ENCODE measurements at places on chromosomes 5 and 9. TPM values are rescaled to one million over a fixed set of nuclear protein-coding genes. Genes with fewer than 3 reads are reported as not detected.

The SLC4A9 gene
- total RNA-seq, result 0.13 TPM

DNA sequence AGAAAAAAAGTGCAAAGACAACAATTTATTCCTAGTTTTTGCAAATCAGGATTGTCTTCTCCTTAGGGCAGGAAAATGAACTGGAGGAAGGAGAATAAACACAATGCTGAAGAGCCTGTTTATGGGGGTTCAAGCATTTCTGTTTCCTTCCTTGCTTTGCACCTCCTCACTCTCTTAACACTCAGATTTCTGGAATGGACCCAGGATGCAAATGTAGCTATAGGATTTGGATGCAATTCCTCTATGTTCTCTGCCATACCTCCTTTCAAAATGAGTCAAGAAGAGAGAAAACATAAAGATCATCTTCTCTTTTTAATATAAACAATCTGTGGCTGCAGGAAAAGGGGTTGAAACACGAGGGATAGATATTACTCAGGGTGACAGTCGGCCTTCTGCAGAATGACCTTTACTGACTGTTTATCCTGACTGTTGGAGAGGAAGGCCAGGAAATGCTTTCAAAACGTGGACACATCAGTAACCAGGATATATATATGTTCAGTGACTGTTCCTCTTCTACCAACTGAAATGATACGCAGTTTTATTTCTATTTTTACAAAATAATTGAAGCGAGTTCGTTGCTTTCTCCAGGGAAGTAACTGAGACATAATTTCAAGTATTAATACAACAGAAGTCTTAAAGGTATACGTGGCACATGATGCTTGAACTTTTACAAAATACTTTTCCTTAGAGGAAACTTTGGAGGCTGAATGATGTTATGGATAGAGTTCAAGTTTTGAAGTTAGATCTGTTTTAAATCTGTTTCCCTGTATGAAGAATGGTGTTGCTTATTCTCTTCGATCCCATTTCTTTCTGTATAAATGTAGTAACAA is 44.4 kb downstream of the ACTBL2 start:
- no peak for DNase-seq

The TMEM252 gene
- total RNA-seq, result not detected

GRCh38 chr5:133081036-133081435 is 29.2 kb downstream of the HSPA4 start:
- no peak for DNase-seq

- no peak for DNase-seq
Measured at GRCh38 chr9:125421166-125421565, 159.5 kb downstream of the GAPVD1 start.
